ENCODE measurements at places on chromosomes 4 and X.

DNA sequence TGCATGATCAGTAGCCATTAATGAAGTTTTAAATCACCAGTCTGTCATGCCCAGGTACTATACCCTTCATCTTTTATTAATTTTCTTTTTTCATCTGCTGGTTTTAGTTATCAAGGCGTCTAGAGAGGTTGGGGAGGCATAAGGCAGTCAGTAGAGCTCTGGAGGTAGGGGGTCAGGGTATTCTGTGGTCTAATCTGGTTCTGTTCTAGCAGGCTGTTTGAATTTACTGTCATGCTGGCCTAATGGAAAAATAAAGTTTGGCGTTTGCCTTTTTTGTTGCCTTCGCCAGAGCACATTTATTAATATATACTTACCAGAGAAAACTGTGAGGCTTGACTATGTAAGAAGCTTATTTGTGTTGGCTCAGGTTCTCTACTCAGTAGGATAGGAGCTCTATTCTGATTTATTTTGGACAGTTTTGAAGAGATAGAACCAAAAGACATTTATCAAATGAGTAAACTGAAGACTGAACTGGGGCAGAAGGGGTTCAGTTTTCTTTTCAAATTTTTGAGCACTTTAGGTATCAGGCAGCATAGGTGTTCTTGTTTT, 46.9 kb downstream of the TMEM131L start:
- DNase-seq, result no peak

DNA sequence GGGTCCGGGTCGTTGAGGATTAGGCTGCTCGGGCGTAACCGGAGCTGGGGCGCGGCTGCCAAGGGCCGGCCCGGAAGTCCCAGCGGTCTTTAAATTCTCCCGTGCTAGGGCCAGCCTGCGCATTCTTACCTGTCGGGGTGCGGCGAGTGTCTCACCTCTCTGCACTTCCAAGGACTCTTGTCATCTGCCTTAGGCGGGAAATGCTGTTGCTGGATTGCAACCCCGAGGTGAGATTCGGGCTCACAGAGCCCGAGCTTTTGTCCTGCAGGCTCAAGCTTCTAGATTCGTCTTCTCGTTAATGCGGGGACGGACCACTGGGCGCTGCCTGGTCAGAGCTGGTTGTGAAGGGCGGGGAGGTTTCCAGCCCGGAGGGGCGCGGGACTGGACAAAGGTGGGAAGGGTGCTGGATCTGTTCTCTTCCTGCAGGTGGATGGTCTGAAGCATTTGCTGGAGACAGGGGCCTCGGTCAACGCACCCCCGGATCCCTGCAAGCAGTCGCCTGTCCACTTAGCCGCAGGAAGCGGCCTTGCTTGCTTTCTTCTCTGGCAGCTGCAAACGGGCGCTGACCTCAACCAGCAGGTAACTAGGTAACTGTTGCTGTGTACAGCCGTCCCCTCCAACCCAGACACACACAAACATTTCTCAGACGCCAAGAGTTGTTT, at the start of gene ANKRD37:
ANKRD37 (plus strand) TSS at position 118 of the 662 bp plus-strand sequence; CDS start at position 201, 83 bp downstream.
- no peak for DNase-seq

DNA sequence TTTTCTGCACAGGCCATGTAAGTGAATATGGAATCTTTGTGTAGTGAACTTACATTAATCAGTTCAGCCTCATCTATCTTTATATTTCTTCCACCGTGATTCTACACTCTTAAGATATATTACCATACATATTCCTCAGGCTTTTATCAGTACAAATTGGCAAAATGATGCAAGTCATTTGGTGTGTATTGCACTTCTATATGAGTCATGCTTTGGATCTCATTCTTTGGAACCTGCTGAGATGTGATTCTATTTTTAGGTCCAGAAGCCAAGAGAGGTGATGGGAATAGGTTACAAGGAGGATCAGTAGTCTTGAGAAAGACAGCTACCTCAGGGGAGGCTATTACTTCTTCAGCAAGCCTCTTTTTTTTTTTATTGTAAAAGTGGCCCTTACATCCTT, 204.4 kb downstream of the ZNF330 start:
- DNase-seq, result no peak

DNA sequence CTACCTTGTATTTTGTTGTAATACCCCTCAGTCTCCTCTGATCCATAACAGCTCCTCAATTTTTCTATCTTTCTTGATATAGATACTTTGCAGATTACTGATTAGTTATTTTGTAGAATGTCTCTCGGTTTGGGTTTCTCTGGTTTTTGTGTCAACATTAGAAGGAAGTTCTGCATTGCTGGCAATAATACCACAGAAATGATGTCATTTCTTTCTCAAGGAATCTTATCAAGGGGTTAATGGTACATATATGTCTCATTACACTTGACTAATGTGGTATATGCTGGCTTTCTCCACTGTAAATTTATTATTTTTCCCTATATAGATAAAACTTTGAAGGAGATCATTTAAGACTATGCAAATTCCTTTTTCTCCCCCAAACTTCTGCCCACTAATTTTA, 183.6 kb upstream of the DKK2 start:
- no peak for DNase-seq

GRCh38 chrX:47498411-47498810, 15.4 kb upstream of the ZNF41 start:
- DNase-seq, result no peak

- no peak for DNase-seq
Measured at GRCh38 chrX:10022580-10023245, 55.6 kb downstream of the CLDN34 start.

DNA sequence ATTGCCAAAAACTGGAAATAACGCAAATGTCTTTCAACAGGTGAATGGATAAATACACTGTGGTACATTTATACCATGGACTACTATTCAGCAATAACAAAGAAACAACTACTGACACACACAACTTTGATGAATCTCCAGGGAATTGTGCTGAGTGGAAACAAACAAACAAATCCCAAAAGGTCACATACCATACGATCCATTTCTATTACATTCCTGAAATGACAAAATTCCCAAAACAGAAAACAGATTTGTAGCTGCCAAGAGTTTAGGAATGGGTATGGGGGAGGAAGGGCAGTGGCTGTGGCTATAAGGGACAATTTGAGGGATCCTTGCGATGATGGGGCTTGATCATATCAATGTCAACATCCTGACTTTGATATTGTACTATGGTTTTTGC, 2.5 kb downstream of the ZNF182 start:
- DNase-seq, result no peak

DNA sequence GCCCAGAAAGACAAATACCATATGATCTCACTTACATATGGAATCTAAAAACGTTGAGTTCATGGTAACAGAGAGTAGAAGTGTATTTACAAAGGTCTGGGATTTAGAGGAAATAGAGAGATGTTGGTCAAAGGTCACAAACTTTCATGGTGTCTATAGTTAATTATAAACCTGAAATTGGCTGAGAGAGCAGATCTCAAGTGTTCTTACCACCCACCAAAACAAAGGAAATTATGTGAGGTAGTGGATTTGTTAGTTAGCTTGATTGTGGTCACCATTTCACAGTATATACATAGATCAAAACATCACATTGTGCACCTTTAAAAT, 186.8 kb downstream of the NWD2 start:
- DNase-seq, result no peak

- DNase-seq, result no peak
Measured at GRCh38 chr4:100985576-100985975, 361.8 kb downstream of the PPP3CA start.

GRCh38 chr4:186775902-186776301, 52.2 kb upstream of the FAT1 start:
- DNase-seq, result no peak

GRCh38 chr4:23365871-23366556, 523.8 kb downstream of the PPARGC1A start:
- DNase-seq, result no peak
